ENCODE measurements at places on chromosomes 6 and 20.

- DNase-seq = no peak
Measured at GRCh38 chr6:13012977-13013680, 296.6 kb downstream of the PHACTR1 start.

DNA sequence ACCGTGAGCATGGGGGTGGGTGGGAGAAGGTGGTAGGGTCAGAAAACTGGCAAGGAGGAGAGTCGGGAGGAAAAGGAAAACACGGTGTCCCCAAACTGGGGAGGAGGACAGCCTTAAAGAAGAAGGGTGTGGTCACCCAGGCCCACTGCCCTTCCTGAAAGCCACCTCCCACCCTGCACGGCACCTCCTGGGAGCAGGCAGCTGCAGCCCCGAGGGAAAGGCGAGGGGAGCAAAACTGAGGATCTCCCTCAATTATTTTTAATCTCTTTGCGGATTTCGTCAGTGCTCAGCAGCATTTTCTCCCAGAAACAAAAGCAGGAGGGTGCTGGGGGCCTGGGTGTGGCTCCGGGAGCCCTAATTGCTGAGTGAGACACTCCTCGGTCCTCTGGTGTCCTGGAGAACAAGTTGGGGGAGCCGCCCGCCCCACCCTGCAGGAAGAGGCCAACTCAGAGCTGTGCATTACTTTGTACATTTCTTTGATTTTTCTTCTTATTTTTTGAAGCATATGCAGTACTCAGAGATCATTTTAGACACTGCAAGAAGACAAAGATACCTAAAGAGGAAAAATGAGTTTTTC lies 56.4 kb downstream of the RIOK1 start:
- no peak for DNase-seq

GRCh38 chr6:112100561-112100960 lies 13.2 kb downstream of the FAM229B start:
- DNase-seq = no peak

- DNase-seq = no peak
Measured at GRCh38 chr6:116420341-116420740, 40.8 kb upstream of the CALHM6 start.

DNA sequence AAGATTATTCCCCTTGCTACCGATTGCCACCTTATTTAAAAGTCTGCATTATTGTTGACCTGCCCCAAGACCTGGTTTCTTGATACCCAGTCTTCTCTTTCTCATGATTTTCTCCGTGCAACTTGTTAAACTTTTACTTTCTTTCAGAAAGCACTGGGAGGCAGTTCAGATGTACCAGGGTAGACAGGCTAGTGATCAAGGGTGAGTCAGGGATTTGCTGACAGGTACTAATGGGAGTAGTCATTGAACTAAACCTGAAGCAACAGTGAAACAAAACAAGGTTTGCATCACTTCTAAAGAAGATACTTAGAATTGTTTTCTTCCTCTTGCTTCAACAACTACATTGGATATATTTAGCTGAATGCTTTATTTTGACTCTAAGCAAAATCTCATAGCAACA lies 124.4 kb downstream of the KCNQ5 start:
- no peak for DNase-seq

DNA sequence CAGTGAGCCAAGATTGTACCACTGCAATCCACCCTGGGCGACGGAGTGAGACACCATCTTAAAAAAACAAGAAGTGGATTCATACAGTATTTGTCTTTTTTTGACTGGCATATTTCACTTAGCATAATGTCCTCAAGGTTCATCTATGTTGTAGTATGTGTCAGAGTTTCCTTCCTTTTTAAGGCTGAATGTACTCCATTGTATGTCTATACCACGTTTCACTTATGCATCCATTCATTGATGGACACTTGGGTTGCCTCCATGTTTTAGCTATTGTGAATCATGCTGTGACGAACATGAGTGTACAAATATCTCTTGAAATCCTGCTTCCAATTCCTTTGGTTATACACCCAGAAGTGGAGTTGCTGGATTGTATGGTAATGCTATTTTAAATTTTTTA lies 28.9 kb upstream of the FAM83D start:
- no peak for DNase-seq

- no peak for DNase-seq
Measured at GRCh38 chr6:115882174-115882573, 178.5 kb downstream of the FRK start.

- DNase-seq = no peak
Measured at GRCh38 chr20:20395903-20396568, 28.1 kb downstream of the INSM1 start.

- DNase-seq = no peak
Measured at GRCh38 chr20:10673176-10673841, 490 bp downstream of the JAG1 start.

- no peak for DNase-seq
Measured at GRCh38 chr6:131002661-131002980, 60.4 kb downstream of the EPB41L2 start.

DNA sequence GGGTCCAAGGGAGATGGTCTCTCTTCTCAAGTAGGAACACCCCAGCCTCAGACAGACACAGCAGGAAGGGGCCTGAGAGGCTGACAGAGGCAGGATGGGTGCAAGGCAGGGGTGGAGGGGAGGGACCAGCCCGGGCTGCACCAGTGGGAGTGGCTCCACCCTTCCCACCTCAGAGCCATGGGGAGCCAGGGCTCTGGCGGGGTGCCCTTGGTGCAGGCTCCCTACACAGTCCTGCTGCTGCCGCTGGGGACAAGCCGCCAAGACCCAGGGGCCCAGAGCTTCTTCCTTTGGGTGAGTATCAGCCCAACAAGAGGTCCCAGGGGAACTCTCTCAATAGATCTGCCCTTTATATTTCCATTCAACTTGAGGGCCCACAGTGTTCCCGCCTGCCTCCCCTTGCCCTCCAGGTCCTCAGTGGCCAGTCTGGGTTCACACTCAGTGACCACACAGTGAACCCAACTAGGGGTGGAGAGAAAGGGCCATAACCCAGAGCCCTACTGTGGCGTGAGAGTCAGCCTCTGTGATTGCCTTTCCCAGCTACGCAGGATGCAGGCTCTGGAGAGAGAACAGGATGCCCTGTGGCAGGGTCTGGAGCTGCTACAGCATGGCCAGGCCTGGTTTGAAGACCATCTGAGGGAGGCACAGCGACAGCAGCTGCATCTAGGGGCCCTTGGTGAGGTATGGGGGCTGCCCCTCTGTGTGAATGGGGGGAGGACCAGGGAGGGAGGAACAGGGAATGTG lies 592 bp downstream of the SAPCD1 start:
- no peak for DNase-seq

DNA sequence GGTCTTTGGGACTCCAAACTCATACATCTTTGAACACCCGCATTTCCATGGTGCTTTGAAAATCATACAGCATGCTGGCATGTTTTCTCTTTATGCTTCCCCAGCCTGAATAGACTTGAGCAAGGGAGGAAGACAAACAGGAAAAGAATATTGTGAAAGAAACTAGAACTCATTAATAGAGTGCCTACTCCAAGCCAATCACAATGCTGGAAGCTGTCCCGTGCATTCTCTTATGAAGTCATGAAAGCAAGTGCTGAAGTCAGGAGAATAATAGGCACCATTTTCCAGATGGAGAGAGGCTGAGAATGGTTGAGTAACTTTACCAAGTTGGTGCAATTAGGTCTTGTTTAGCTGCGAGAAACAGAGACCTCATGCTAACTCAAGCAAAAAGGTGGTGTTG lies 102.5 kb upstream of the PTPRT start:
- DNase-seq = no peak

DNA sequence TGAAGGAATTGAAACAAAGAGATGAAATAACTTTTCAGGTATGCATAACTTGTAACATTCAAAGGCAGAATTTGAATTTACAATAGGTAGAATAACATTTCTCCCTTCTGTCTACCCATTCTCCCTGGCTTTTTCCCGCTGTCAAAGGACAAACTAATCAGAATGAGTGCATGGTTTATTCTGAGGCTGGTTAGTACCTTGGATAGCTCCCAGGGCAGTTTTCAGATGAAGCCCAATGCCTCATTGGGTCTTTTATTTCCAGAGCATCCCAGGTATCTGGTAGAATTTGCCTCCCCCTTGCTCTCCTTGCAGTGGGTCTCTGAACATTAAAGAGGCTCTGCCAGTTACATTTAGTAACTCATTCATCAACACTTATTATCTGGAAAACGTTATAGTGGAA lies 665.5 kb downstream of the BCKDHB start:
- no peak for DNase-seq

GRCh38 chr20:51554538-51555165 lies 12.1 kb upstream of the NFATC2 start:
- no peak for DNase-seq

DNA sequence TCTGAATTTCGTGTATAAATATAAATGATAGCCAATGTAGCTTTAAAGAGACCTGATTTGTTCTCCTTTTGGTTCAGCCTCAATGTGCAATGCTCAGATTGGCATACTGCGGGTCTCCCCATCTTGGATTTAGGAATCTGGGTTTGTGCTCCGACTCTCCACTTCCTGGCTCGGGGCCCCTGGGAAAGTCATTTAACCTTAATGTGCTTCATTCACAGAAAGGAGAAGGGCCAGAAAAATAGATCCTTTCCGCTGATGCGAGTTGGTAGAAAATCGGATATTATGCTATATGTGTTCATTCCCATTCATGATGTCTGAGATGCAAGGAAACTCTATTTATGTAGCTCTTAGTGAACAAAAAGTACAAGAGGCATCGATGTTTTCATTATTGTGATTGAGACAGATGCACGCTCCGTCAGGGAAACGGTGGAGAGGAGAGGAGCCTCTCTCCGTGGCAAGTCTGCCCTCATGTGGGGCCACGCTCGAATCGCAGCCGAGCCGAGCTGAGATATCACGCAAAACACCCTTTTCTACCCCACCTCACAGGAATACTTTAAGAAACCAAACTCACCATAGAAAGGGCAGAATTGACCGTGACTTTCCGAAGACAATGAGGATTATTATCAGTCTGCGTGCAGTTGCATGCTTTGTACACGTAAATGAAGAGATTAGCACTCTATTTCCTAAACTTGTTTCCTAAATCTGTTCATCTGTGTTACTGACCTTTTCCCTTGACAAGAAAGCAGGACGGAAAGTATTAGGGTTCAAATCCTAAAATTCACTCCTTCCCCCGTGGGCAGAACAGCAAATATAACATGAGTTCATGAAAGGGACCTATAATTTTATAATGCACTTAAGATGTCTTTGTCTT lies 136.6 kb downstream of the COL9A1 start:
- DNase-seq = peak; percentile 3

DNA sequence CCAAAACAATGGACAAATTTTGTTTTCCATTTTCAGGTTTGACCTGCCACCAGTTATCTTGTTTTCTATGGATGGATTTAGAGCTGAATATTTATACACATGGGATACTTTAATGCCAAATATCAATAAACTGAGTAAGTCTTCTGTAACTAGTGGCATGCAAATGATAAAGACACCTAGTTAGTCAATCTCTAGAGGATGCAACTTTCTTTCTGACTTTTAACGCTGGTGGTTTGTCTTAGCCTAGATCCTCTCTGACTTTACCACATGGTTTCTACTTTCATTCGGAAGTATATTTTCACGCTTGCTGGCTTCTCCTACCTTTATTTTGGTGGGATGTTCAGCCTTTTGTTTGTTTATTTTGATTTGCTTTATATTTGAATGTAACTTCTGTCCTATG lies 21.2 kb downstream of the ENPP3 start:
- DNase-seq = no peak

DNA sequence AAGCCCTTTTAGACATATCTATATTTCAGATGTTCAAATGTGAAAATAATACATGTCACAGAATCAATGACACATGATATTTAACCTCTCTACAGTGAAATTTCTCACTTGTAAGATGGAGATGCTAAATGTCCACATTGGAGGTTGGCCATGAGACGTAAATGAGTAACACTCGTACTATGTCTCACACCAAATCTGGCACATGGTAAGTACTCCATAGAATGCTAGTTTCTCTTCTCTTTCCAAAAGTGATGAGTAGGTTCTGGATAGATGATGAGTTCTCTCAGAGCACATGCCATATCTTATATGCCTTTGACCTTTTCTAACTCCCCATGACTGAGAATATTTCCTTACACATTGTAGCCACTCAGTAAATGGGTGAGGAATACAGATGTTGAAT lies 17.7 kb downstream of the GFOD1 start:
- no peak for DNase-seq

DNA sequence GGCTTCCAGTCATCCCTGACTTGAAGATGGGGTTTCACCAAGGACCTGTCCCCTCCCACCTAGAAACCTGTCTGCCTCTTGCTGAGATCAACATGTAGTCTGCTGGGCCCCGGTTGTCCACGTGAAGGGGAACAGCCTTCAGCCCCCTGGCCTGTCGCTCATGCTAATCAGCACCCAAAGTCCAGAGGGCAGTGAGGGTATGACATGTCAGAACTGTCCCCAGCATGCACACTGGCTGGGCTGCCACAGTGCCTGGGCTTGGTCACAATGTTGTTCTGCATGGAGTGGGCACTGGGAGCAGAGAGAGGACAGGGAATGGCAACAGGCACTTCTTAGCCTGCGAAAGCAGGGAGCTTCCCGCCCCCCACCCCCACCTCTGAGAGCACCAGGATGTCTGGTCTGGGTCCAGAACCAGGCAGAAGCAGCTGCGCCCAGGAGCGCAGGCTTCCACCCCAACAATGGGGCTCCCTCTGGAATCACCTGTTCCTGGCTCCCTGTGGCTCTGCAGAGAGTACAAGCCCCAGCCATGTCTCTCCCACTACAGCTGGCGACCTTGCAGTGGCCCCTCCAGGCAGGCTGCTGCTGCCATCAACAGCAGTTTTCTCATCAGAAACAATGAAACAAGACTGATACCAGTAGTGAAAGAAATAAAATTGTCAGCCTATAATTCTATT lies 182.7 kb downstream of the KHDRBS2 start:
- no peak for DNase-seq
